ENCODE measurements at places on chromosomes 13 and 19. TPM values are rescaled to one million over a fixed set of nuclear protein-coding genes. Genes with fewer than 3 reads are reported as not detected.

DNA sequence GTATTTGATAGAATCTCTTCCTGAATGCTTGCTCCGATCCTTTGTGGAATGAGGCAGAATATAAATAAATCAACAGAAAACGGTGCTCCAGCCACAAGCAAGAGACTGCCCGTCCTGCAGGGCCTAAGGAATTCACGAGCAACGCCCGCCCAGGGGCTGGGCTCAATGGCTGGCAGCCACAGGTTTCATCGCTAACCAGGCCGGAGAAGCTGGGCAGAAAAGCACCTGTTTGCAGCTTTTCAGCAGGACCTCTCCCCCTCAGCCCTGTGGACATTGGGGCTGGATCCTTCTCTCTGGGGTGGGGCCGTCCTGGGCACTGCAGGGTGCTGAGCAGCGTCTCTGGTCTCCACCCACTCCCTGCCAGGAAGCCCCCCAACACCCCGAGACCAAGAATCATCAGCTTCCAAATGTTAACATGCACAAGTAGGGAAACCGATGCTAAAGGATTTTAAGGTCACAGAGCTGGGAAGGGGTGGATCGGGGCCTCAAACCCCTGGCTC is 102.5 kb downstream of the GADD45B start:
- DNase-seq = peak; percentile 67

The MISP gene
- not detected for total RNA-seq

The OR7C2 gene
- not detected for total RNA-seq

GRCh38 chr19:40223135-40223822 is 3.2 kb downstream of the CCNP start:
- DNase-seq = no peak

DNA sequence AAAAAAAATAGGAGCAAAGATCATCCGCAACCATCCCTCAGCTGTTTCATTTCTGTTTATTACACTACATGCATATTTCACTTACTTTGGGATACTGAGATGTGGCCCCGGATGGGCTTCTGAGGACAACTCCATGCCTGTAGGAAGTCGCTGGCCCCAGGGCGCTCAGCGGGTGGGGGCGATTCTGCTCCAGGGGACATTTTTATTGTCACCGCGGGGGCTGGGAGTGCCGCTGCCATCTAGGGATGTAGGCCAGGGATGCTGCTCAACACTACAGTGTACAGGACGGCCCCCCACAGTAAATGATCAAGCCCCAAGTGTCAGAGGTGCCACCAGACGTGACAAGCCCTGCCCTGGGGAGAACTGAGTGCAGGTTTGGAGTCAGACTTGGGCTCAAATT is 6.4 kb upstream of the BST2 start:
- no peak for DNase-seq

- no peak for DNase-seq
These were observed 1023.5 kb downstream of the PCDH17 start for GRCh38 chr13:58655086-58655485.

DNA sequence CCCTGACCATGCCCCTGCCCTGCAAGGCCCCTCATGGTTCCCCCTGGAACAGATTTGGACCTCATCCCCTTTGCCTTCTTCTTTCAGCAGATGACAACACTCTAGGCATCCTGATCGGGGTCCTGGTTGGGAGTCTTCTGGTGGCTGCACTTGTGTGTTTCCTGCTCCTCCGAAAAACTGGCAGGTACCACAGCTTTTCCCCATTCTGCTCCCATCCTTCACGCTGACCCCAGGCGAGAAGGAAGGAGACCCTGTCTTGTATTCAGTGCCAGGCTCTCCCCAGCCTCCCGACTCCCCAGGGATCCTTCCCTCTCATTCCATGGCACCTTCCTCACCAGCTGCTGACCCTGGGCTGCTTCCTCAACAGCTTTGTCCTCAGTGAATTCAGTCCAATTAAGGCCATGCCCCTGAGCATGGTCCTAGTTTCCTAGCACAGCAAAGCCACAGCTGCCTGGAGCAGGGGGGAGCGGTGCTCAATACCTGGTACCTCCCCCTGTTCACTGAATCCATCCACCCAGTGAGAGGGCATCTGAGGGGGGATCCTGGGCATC is 8.4 kb downstream of the CEACAM21 start:
- DNase-seq = no peak

DNA sequence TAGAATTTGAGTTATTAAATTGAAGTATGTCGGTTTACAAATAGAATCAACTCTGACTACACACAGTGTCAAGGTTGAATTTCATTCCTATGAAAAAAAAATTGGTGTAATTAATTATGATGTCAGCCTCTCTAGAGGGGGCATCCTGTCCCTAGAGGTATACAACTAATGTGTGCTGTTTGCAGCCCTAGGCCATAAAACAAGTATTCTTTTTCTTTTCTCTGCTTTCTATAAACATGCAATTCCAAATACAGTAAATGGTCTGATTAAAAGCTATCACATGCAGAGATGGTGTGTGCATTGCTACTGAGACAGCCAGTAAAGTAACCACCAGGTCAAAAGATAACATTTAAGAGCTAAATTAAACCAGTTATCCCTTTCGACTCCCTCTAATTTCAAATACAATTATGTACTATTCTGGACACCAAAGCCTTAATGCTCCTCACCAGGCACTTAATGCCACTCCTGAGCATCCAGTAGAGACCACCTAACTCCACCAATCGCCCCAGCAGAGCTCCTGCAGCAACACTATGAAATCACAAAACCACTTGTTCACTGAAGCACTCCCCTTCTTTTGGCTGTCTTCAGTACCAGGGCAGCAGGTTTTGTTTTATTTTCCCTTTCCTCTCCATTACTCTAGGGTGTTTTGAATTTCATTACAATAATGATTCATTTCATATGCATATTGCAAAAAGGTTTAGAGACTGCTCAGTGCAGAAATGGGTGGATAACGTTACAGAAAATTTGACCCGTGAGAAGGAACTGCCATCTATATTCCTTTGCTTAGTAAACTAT is 426.9 kb downstream of the PCDH9 start:
- no peak for DNase-seq

GRCh38 chr19:57682226-57682766 is 519 bp downstream of the ZNF551 start:
- no peak for DNase-seq

DNA sequence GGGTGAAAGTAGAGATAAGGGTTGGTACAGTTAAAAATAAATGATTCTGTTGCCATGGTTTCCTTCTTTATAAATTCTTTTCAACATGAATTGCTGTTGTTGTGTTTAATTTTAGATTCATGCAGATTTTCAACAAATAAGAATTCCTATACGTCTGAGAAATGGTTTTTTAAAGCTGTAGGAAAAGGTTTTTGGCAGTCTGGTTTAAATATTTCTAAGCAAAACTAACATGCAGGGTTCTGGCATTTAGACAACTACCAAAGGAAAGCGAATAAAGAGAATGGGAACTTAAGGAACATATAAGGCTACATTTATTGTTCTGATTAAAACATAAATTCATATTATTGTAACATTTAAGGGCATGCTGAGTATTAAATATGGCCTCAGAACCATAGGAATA is 203.0 kb upstream of the MIR17HG start:
- no peak for DNase-seq

Data from RPMI7951 (cell line).